ENCODE measurements at places on chromosomes 6 and 20. TPM values are rescaled to one million over a fixed set of nuclear protein-coding genes. Genes with fewer than 3 reads are reported as not detected.

ACTL10 gene
- 1.3 TPM for polyA plus RNA-seq

TCP11 gene
- 0.45 TPM for polyA plus RNA-seq

CPNE5 gene
- 4.3 TPM for polyA plus RNA-seq

GRCh38 chr20:45019027-45019761, 52.9 kb downstream of the STK4 start:
- no peak for DNase-seq
- no peak overlapping the region for H3K4me3 ChIP-seq
- no peaks in the 10 kb centered on the region for H3K27me3 ChIP-seq
- H3K4me1 ChIP-seq = no peaks in the 10 kb centered on the region

- H3K4me3 ChIP-seq = no peak overlapping the region
- peaks cover 7% of the 10 kb centered on the region for H3K36me3 ChIP-seq
- H3K27me3 ChIP-seq = peaks cover 3% of the 10 kb centered on the region
- H3K4me1 ChIP-seq = no peaks in the 10 kb centered on the region
- DNase-seq = no peak
Measured at GRCh38 chr6:157660414-157660813, 162.6 kb upstream of the SNX9 start.

- no peak overlapping the region for H3K27ac ChIP-seq
- no peak overlapping the region for H3K4me3 ChIP-seq
- peaks cover 13% of the 10 kb centered on the region for H3K4me1 ChIP-seq
- H3K36me3 ChIP-seq = peaks cover 1% of the 10 kb centered on the region
- H3K27me3 ChIP-seq = no peaks in the 10 kb centered on the region
- peak; percentile 64 for DNase-seq
Measured at GRCh38 chr6:111534231-111534751, 51.3 kb upstream of the REV3L start.

DNA sequence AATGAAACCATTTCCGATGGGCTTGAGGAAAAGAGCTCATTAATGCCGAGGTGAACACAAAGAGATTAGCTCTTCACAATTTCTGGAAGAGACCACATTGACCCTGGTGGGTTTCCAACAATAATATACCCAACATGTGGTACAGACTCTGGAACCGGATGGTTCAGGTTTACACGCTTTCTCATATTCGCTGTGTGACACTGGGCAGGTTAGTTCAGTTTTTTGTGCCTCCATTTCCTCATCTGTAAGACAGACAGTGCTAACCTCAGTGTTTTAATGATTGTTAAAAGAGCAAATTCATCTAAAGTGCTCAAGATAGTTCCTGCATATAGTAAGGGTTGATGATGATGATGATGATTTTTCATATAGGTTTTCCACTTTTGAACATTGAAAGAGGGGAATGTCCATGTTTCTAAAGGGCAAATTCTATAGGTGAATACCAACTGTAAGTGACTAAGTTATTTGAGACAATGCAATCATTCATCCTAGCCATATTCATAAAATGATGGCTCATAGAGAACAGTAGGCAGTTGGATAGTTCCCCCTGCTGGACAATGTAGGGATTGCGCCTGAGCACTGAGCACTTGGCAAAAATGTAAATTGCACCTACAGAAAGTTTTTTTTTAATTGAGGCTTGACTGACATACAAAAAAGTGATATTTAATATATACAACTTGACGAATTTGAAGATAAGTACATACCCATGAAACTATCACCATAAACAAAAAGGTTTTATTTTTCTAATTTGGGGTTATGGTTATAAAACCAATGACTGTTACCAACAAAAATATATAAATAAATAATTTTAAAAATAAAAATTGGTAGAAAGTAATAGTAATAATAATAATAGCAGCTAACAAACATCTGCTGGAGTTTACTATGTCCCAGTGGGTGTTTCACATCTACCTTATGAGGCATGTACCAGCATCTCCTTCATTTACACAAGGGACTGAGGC, 2.1 kb upstream of the PERP start:
- H3K4me3 ChIP-seq = no peak overlapping the region
- peaks cover 5% of the 10 kb centered on the region for H3K4me1 ChIP-seq
- H3K27ac ChIP-seq = no peak overlapping the region
- H3K36me3 ChIP-seq = no peaks in the 10 kb centered on the region
- no peaks in the 10 kb centered on the region for H3K27me3 ChIP-seq

DNA sequence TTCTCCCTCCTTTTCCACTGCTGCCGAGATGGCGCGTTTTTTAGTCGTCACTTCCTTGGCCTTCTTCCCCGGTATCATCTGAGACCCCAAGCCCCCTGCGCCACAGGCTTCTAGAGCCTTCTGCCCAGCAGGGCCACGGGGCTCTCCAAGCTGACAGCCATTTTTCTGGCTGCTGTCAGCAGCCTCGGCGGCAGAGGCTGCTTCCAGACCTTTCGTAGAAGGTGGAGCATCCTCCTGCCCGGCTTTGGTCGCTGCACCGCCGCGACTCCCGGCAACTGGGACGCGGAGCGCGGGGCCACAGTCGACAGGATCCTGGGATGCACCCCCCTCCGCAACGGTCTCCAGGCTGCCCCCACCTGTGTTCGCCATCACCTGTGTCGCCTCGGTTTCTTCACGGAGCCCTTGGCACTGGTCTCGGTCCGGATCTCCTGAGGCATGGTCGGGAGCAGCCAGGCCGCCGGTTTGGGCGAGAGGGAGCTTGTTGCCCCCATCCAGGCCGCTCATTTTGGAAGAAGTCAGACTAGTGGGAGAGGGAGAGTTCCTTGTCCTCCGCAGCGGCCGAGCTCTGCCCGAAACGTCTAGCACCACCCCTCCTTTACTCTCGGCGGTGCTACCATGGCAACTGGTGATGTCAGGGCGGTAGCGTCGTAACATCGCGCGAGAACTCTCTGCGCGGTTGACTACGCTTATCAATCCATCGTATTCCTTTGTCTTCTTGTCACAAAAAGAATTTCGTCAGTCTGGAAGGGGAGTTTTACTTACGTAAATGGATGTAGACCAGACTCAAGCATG, at the start of gene TSPYL4:
TSS of gene TSPYL4 (minus strand) at position 571 of the 792 bp plus-strand sequence. CDS start at position 504, 67 bp downstream.
- H3K27ac ChIP-seq = peak within 1 kb of the TSS; percentile 97
- H3K4me1 ChIP-seq = peaks cover 35% of the 10 kb centered on the region
- H3K36me3 ChIP-seq = no peaks in the 10 kb centered on the region
- no peaks in the 10 kb centered on the region for H3K27me3 ChIP-seq
- H3K4me3 ChIP-seq = peak within 1 kb of the TSS; percentile 96

DNA sequence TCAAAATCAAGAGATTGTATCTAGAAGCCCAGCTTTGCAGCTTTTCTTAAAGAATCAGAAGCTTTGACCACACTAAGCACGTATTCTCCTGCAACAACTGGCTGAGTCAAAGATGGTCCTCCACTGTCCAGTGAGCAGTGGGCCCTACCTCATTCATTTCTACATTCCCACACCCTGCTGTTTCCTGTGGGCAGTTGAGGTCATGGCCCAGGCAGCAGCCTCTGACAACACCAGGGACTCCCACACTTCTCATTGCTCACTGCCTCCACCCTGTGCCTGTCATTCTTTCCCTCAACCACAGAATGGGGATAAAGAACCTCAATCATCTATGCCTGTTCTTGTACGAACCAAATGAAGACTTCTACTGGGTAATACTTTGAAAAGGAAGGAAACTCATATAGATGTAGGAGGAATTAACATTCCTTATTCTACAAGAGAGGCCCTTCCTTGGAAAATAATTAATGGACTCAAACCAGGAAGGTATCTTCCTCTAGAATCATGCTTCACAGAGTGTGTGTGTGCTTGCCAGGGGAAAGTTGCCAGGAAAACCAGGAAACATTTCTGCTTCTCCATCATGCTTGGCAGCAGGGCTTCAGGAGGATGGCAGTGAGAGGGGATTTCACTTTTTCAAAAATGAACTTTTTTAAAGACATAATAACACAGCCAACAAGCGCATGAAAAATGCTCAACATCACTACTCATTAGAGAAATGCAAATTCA, 191.7 kb upstream of the RIN2 start:
- H3K4me3 ChIP-seq = no peak overlapping the region
- DNase-seq = no peak
- H3K4me1 ChIP-seq = no peaks in the 10 kb centered on the region
